NCI-H345 (cell line): ENCODE measurements at places on chromosomes 6 and 20.

- DNase-seq, result peak; percentile 31
These were observed 189.4 kb upstream of the RNF217 start for GRCh38 chr6:124772733-124773319.

GRCh38 chr20:36285746-36286447 lies 20.2 kb upstream of the DLGAP4 start:
- DNase-seq, result no peak

GRCh38 chr6:121571455-121571854 lies 136.0 kb downstream of the GJA1 start:
- DNase-seq, result no peak

GRCh38 chr6:108622641-108623298 lies 62.1 kb downstream of the FOXO3 start:
- no peak for DNase-seq

DNA sequence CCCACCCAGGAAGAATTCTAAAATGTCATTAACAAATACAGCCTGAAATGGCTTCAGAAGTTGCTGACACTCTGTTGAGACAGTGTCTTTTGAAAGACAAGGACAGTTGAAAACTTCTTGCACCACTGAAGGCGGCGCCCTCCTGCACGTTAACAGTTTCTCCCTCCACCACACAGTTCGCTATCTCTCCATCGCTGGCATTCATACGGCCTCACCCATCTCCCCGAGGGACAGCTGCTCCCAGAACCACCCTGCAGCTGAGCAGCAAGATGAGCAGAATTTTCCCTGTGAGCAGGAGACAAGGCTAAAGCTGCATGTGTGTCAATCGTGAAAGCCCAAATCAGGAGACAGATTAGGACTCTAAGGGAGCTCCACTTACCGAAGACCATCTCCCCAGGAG lies 113.3 kb downstream of the LY86 start:
- no peak for DNase-seq

DNA sequence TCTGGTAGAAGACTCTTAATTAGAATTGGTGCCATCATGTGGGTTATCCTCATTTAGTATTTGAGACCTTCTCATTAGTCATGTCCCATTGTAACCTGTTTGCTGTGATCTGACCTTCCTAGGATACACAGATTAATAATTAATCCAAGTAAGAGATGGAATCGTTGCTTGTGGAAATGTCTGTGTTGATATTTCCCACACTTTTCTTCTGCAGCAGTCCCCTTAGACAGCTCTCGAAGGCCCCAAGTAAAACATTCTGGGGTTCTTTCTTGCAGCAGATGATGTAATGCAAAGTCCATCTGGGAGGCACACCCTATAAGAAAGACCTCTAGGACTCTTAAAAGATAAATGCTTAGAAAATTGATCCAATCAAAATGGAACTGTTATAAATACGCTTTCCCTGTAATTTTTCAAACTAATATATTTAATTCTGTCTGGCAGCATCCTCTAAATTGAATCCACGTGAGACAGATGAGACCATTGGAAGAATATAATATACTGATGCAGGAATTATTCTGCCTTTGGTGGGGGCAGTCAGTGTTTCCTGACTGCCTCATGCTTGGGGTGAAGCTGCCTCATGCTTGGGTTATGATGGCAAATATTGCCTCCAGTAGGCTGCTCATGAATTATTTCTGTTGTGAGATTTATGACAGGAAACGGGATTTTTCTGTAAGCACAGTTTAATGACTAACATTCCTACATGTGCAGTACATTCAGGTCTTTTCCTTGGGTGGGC lies 54.5 kb upstream of the ARMC2 start:
- no peak for DNase-seq

- no peak for DNase-seq
These were observed 775.2 kb downstream of the C6orf118 start for GRCh38 chr6:164534070-164534766.

- no peak for DNase-seq
These were observed 66.4 kb upstream of the PDE10A start for GRCh38 chr6:165729307-165729936.

DNA sequence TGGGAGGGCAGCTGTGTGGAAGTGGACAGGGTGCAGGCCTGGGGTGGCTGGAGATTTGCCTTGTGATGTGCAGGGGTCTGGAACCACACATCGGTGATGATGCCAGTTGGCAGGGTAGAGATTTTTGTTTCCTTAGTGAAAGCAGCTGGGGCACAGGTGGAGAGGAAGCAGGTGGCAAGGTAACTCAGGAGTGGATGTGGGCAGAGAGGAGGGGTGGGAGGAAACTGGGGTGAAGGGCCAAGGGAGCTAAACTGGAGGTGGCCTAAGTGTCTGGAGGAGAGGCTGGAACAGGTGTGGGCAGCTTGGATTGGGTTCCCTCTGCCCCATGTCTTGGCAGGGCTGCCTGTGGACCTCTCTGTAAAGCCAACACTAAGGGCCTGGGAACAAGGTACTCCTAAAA lies 4.7 kb upstream of the SCUBE3 start:
- DNase-seq, result no peak

- no peak for DNase-seq
These were observed 22.4 kb downstream of the SASH1 start for GRCh38 chr6:148365041-148365440.

DNA sequence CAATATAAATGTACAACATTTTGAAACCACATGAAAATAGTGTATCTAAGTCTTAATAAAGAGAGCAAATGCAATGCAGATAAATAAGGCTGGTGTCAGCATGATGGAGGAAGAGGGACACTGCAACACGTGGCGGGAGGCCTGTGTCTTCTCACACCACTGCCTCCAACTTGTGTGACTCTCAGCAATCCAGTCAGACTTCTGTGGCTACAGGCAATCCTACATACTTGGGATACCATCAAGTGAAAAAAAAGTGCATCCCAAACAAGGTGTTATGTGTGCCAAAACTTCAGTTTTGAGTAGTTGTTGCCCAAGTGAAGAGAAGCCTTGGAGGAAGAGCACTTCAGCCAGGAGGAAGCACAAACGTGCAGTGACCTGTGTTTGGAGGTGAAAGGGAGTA lies 68.6 kb downstream of the PKIB start:
- DNase-seq, result no peak

- no peak for DNase-seq
These were observed 1.6 kb upstream of the ZSCAN12 start for GRCh38 chr6:28401172-28401571.

DNA sequence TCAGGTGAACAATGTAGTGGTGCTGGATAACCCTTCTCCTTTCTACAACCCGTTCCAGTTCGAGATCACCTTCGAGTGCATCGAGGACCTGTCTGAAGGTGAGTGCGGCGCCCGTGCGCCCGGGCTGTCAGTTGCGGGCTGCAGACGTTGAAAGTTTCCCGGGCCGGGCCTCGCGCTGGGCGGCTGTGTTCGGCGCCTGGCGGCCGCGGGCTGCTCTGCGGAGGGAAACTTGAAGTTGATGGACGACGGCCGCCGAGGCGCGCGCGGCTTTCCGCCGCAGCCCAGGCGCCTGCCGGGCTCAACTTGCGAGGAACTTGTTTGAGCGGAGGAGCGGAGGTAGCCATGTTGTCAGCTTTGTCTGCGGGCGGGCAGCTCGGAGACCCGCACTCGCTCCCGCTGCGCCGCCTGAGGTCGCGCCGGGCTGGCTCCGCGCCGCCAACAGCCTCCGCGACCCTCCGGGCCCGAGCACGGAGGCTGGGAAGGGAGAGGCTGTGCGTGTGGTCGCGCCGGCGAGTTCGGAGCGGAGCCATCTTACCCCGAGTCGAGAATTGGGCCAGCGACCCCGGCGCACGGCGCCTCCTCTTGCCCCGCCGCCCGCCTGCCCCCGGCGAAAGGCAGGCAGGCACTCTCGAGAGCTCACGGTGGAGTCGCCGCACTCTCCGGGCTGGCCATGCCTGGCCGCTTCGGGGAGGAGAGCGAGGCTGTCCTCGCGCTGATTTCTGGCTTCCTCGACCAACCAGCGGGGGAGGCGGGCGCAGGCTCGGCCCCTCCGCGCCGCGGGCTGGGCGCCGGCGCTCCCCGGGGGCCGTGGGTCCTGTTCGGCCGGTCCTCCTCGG lies 691 bp downstream of the ASF1A start:
- DNase-seq, result peak; percentile 64

DNA sequence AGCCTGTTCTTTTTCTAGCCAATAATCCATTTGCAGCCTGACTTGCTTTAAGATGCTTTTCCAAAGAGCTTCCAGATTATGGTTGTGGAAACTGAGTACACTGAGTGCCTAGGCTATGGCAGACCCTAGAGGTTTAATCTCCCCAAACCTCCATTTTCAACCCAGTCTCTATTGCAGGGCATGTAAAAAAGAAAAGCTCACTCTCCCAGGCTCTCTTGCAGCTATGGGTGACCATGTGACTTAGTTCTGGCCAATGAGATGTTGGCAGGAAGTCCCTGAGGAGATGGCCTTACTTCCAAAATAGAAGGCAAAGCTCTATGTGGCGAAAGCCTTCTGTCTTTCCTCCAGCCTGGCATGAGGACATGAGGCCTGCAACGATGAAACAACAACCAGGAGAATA lies 3.8 kb downstream of the PDRG1 start:
- DNase-seq, result no peak
